ENCODE measurements at places on chromosomes 7 and 10. TPM values are rescaled to one million over a fixed set of nuclear protein-coding genes. Genes with fewer than 3 reads are reported as not detected.

Gene SPDYE6
- total RNA-seq: not detected

Gene GRID2IP
- total RNA-seq: 3.2 TPM

Gene VIPR2
- total RNA-seq: 0.27 TPM

Gene LBX1
- total RNA-seq: not detected

Gene HABP2
- total RNA-seq: 0.27 TPM

Gene DLX5
- total RNA-seq: not detected

Gene ZNF282
- total RNA-seq: 31.5 TPM

Gene FGFR2
- total RNA-seq: not detected

Gene UCN3
- total RNA-seq: not detected

Gene NKX2-3
- total RNA-seq: 15.1 TPM

Gene SPDYE2B
- not detected for total RNA-seq

Gene OPN1SW
- total RNA-seq: not detected

Gene GBX1
- not detected for total RNA-seq

Gene ALKBH4
- 39.6 TPM for total RNA-seq

Gene AOC1
- 1.1 TPM for total RNA-seq

Gene LIPJ
- 0.27 TPM for total RNA-seq

Gene HECW1
- total RNA-seq: not detected

Gene YAE1
- total RNA-seq: 7.8 TPM

Gene AEBP1
- 19.4 TPM for total RNA-seq

Gene BUB3
- total RNA-seq: 177 TPM

Gene CALML5
- total RNA-seq: not detected

Gene UPK3B
- 1.1 TPM for total RNA-seq

Gene TMEM254
- 16.7 TPM for total RNA-seq

Gene ZNF853
- total RNA-seq: 13.2 TPM

Gene SH2D4B
- under 0.01 TPM for total RNA-seq

Gene UTF1
- total RNA-seq: under 0.01 TPM

Gene DENND2A
- not detected for total RNA-seq

Gene ACTA2
- total RNA-seq: 11.3 TPM

Gene RGS10
- total RNA-seq: 12.9 TPM

Gene HOXA5
- 30.4 TPM for total RNA-seq

Gene CHAT
- total RNA-seq: not detected

Gene SSC4D
- total RNA-seq: 0.81 TPM
